Keratinocyte (primary cell): ENCODE measurements at places on chromosomes 6 and 20.

GRCh38 chr6:146286961-146287360 lies 256.7 kb upstream of the RAB32 start:
- no peak for DNase-seq
- H3K36me3 ChIP-seq: no peaks in the 10 kb centered on the region
- no peaks in the 10 kb centered on the region for H3K27me3 ChIP-seq
- H3K4me3 ChIP-seq: no peak overlapping the region

DNA sequence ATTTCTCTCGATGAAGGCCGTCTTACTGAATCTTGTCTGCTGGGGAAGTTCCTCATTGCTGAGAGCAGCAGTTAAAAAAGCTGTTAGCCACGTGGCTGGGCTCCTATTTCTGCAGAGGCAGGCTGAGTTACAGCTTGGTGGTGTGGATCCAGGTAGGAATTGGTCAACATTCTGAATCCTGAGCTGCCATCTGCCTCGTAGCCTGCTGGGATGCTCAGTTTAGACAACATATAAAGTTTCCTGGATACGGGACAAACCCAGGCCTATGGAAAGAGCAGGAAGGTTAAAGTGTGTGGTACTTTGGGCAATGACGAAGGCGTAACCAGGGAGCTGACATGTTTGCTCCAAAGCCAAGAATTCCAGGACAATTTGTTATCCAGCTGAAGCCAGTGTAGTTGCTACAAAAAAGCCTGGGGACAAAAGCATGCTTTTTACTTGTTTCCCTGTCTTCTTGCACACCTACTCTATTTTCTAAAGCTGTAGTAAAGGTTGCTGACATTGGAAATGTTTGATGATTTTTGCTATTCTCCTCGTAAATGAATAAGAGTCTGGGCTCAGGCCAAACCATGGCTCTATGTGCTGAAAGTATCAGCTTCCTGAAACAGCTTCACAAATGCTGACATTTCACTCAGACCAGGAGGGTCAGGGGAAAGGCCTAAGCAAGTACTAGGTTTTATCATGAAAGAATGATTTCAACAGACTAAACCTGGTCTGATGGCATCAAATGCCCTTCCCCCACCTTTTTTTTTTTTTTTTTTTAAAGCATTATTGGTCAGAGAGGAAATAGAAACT lies 12.4 kb upstream of the MYLK2 start:
- no peaks in the 10 kb centered on the region for H3K27me3 ChIP-seq
- no peak for DNase-seq
- no peak overlapping the region for H3K4me3 ChIP-seq
- H3K36me3 ChIP-seq: peaks cover 2% of the 10 kb centered on the region
- peaks cover 5% of the 10 kb centered on the region for H3K4me1 ChIP-seq

DNA sequence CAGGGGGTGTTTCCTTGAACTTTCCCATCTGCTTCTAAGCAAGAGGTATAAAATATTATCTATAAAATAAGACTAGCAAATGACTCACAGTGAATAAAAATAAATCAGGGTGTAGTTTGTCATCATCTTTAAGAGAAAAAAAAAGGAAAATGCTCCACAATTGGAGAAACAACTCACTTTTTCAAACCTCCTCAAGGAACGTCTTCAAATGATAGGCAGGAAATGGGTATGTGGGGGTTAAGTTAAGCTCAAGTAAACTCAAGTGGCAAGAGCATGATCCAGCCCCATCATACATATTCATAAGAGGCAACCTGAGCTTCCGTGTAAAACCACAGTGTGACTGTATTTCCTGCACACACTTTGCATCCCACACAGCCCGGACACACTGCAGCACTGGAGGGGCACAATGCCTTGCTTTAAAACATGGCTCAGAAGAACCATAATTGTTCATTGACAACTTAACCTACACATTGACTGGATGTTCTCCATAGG lies 58.5 kb upstream of the CEP85L start:
- no peak overlapping the region for H3K4me3 ChIP-seq
- H3K27ac ChIP-seq: peak overlapping the region; percentile 8
- no peaks in the 10 kb centered on the region for H3K27me3 ChIP-seq
- DNase-seq: no peak
- no peaks in the 10 kb centered on the region for H3K36me3 ChIP-seq
- peaks cover 19% of the 10 kb centered on the region for H3K4me1 ChIP-seq

DNA sequence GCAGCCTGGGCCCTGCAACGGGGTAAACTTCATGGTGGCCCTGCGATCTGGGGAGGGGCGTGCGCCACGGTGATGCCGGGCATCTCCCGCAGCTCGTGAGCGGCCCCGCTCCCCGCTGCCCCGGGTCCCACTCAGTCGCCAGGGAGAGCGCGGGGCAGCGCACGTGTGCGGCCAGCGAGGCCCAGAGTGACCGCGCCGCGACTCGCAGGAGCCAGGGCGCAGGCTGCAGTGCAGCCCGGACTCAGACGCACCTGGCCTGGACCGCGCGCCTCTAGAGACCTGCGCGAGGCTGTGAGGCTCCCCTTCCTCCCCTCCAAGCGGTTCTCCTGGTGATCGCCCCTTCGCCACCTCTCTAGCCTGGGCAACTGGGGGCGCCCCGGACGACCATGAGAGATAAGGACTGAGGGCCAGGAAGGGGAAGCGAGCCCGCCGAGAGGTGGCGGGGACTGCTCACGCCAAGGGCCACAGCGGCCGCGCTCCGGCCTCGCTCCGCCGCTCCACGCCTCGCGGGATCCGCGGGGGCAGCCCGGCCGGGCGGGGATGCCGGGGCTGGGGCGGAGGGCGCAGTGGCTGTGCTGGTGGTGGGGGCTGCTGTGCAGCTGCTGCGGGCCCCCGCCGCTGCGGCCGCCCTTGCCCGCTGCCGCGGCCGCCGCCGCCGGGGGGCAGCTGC lies 652 bp downstream of the BMP6 start:
- no peak overlapping the region for H3K27ac ChIP-seq
- peaks cover 25% of the 10 kb centered on the region for H3K4me1 ChIP-seq
- DNase-seq: no peak
- H3K36me3 ChIP-seq: no peaks in the 10 kb centered on the region
- peaks cover 66% of the 10 kb centered on the region for H3K27me3 ChIP-seq
- peak overlapping the region; percentile 65 for H3K4me3 ChIP-seq

GRCh38 chr6:126529637-126530362 lies 189.9 kb downstream of the CENPW start:
- H3K27me3 ChIP-seq: no peaks in the 10 kb centered on the region
- no peak overlapping the region for H3K27ac ChIP-seq
- H3K36me3 ChIP-seq: no peaks in the 10 kb centered on the region
- peaks cover 2% of the 10 kb centered on the region for H3K4me1 ChIP-seq

DNA sequence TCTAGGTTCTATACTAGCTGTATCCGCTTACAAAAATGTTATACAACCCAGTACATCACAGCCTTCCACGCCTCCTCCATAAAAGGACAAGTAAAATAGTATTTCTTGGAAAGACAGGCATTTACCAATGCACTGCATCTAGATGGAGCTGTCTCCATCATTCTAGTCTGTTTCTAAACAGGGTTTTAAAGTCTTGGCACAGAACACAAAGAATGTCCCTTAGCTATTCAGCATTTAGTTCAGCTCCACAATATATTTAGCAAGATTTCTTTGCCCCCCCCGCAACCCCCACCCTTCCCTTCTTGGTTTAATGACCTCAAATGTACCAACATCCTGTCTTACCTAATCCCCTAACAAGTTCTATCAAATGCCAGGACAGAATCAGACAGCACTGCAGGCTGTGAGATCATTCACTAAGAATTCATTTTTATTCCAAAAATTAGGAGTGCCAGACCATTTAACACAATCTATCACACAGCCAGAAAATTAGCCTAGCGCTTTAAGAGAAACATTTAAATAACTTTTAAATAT lies 198.6 kb downstream of the BACH2 start:
- peaks cover 37% of the 10 kb centered on the region for H3K4me1 ChIP-seq
- H3K4me3 ChIP-seq: no peak overlapping the region
- DNase-seq: peak; percentile 84
- no peaks in the 10 kb centered on the region for H3K27me3 ChIP-seq
- H3K36me3 ChIP-seq: no peaks in the 10 kb centered on the region
- H3K27ac ChIP-seq: peak overlapping the region; percentile 95

GRCh38 chr20:18794428-18794787 lies 19.2 kb upstream of the SCP2D1 start:
- peak overlapping the region; percentile 76 for H3K4me3 ChIP-seq
- no peaks in the 10 kb centered on the region for H3K27me3 ChIP-seq
- H3K36me3 ChIP-seq: no peaks in the 10 kb centered on the region
- H3K27ac ChIP-seq: peak overlapping the region; percentile 78
- H3K4me1 ChIP-seq: peaks cover 5% of the 10 kb centered on the region

GRCh38 chr6:42993445-42993844 lies 9.1 kb downstream of the PPP2R5D start:
- H3K4me1 ChIP-seq: peaks cover 5% of the 10 kb centered on the region
- no peak for DNase-seq
- no peak overlapping the region for H3K27ac ChIP-seq
- H3K4me3 ChIP-seq: no peak overlapping the region
- peaks cover 17% of the 10 kb centered on the region for H3K36me3 ChIP-seq
- no peaks in the 10 kb centered on the region for H3K27me3 ChIP-seq

GRCh38 chr20:63955281-63955826 lies 862 bp downstream of the UCKL1 start:
- no peak for DNase-seq
- H3K4me1 ChIP-seq: peaks cover 40% of the 10 kb centered on the region
- peak overlapping the region; percentile 79 for H3K4me3 ChIP-seq

GRCh38 chr20:20425823-20426654 lies 58.1 kb downstream of the INSM1 start:
- no peak for DNase-seq
- H3K36me3 ChIP-seq: no peaks in the 10 kb centered on the region
- H3K4me1 ChIP-seq: no peaks in the 10 kb centered on the region
- H3K27ac ChIP-seq: no peak overlapping the region
- H3K27me3 ChIP-seq: no peaks in the 10 kb centered on the region
- no peak overlapping the region for H3K4me3 ChIP-seq

- H3K36me3 ChIP-seq: no peaks in the 10 kb centered on the region
- H3K27me3 ChIP-seq: no peaks in the 10 kb centered on the region
- H3K27ac ChIP-seq: peak overlapping the region; percentile 28
- peaks cover 2% of the 10 kb centered on the region for H3K4me1 ChIP-seq
- no peak for DNase-seq
Measured at GRCh38 chr6:14118091-14118439, 493 bp downstream of the CD83 start.

- H3K27ac ChIP-seq: no peak overlapping the region
- no peaks in the 10 kb centered on the region for H3K27me3 ChIP-seq
- H3K4me3 ChIP-seq: no peak overlapping the region
- H3K4me1 ChIP-seq: no peaks in the 10 kb centered on the region
Measured at GRCh38 chr6:88287696-88288095, 121.5 kb upstream of the CNR1 start.

DNA sequence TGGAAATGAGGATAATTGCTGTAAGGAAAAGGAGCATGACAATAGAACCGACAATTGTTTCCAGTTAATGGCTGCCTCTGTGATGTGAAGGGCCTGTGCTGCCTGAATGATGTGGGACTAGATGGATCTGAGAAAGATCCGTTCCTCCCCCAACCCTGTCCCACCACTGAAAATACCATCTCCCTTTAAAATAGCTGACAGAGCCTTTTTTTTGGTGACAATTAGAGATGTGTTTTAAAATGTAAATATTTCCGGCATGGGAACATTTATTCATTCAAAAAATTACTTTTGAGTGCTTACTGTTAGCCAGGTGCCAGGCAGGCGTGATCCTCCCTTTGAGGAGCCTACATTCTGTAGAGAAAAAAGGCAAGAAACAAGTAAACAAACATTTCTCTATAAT lies 72.4 kb upstream of the SUPT3H start:
- no peak overlapping the region for H3K4me3 ChIP-seq
- H3K27ac ChIP-seq: no peak overlapping the region
- H3K36me3 ChIP-seq: no peaks in the 10 kb centered on the region
- H3K4me1 ChIP-seq: peaks cover 33% of the 10 kb centered on the region
- H3K27me3 ChIP-seq: no peaks in the 10 kb centered on the region

- DNase-seq: no peak
- no peaks in the 10 kb centered on the region for H3K27me3 ChIP-seq
- H3K4me1 ChIP-seq: no peaks in the 10 kb centered on the region
- no peak overlapping the region for H3K4me3 ChIP-seq
- H3K36me3 ChIP-seq: no peaks in the 10 kb centered on the region
Measured at GRCh38 chr6:1817033-1817761, 207.5 kb downstream of the FOXC1 start.

DNA sequence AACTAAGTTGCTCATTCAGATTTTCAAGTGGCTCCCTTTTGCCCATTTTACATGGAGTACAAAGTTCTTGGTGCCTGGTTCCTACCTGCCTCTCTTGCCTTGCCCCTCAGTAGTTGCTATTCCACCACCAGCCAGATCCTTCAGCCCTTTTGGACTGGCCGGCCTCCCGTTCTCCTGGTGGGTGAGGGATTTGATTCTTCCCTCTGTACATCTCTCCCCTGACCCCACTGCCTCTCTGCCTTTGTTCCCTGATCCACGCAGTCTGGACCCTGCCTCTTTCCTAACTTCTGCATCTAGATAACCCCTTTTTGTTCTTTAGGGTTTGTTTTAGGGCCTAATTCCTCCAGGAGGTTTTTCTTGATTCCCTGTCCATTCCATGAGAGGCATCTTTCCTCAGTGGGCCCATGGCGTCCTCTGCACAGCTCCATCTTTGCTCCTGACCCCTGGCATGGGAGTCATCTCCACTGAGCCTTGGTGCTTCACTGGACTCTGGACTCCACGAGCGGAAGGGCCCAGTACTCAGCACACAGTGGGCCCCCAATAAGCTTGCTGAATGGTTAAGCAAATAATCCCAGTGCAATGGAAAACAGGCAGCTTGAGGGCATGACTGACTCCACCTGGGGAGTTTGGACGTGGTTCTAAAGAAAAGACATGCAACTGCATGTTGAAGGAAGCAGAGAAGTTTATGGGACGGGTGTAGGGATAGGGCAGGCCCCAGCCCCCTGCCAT lies 309.3 kb upstream of the SUPT3H start:
- no peak overlapping the region for H3K27ac ChIP-seq
- peaks cover 12% of the 10 kb centered on the region for H3K4me1 ChIP-seq
- H3K36me3 ChIP-seq: no peaks in the 10 kb centered on the region
- DNase-seq: no peak
